Stimulated activated CD4-positive, alpha-beta T cell treated with anti-CD3 and anti-CD28 coated beads, TNF-alpha, amount 100 ng/mL, for 48 hours (primary cell): ENCODE measurements at places on chromosomes 2 and 18.
A peak's percentile ranks its signal among the peaks of the same experiment; 100 is the strongest.

- DNase-seq, result no peak
These were observed 136.8 kb downstream of the DLGAP1 start for GRCh38 chr18:4318311-4318710.

- no peak for DNase-seq
These were observed 275.5 kb downstream of the MBD2 start for GRCh38 chr18:53948991-53949390.

GRCh38 chr2:123448801-123449200 lies 576.3 kb upstream of the CNTNAP5 start:
- DNase-seq, result no peak

DNA sequence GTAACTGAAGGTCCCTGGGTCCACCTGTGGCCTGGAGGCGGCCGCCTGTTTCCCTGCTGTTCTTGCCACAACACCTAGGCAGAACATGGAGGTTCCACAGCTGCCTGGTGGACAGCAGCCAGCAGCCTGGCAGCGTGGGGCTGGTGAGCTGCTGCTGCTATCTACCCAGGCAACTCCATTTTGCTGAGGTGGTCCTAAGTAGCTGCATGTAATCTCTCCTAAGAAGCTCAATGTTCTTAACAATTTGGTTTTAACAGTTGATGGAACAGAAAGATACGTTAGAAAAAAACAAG lies 66.7 kb downstream of the NDUFA10 start:
- no peak for DNase-seq

DNA sequence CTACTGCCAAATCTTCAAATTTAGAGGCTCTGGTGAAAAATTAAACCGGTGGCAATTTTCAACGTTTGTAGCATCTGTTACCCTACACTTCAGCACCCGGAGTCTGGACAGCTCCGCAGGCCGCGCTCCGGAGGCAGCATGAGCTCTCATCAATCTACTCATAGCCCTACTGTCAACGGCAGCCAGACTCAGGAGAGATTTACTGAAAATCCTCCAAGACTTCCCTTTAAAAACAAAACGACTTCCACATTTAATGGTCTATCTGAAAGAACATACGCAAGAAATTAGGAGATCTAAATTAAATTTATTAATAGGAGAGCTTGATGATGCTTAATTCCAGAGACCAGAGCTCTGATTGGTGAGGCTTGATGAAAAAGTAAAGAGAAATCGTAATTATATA lies 970 bp upstream of the ADCYAP1 start:
- peak; percentile 40 for DNase-seq

DNA sequence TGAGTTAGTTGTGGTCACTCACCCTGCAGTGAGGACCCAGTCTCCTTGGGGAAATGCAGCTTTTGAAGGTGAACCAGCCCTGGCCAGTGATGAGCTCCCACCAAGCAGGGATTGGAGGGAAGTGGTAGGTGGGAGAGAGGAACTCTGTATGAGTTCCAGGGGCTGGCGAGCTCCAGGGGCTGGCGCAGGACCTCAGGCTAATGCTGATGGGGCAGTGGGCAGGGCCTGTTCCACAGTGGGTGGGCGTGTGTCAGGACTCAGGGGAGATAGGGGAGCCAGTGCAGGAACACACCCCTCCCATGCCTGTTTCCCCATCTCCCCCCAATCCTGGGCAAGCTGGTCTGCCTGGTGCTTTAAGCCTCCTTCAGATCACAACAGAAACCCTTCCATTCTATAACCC lies 208.4 kb downstream of the DYSF start:
- no peak for DNase-seq

DNA sequence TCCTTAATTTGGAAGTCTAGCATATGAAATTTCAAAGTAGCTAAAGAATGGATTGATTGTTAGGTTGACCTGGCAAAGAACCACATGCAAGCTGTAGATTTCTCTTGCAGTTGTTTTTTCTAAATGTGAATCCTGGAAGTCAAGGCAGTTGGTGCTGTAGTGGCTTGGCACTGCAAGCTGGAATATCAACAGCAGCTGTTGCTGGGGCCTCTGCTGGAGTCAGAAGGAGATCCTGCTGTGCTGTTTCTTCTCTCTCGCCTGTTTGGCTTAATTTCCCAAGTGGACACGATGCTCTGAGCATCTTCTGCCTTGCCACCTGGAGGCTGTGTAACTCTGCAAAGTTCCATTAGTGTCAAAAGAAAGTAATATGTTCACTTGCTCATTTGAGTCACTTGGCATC lies 12.6 kb downstream of the PIK3C3 start:
- no peak for DNase-seq

- no peak for DNase-seq
These were observed 73.7 kb downstream of the RBMS1 start for GRCh38 chr2:160419776-160420505.

DNA sequence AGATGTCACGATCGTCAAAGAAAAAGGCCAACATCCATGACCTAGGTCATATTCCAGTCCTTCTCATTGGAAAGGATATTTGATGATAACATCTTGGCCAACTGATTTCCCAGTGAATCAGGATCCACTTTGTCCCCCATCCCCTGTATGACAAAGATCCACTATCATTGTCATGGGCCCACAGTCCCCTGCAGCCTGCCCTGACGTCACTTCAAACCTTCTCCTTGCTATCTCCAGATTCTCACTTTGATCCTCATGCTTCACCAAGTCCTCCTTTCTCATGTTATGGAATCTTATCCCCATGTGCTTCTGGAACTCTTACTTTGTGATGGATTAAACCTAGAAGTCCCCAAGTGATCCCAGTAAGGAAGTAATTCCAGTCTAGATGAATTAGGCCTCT lies 25.7 kb downstream of the GALNT14 start:
- no peak for DNase-seq

DNA sequence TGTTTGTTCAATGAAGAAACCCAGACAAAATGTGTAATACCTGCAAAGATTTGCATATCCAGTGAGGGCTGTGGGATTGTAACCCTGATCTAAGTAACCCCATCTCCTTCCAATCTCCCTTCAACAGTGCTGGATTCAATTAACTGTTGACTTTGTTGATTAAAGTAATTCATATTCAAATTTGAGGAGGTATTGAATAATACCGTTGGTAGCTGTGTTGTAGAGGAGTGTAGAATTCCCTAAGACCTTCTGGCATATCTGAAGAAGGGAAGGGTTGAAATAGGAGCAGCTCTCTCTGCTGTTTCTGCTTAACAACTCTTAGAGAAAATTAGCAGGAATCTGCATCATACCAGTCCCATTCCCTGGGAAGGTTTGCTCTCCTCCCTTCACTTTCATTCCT lies 28.2 kb downstream of the MAIP1 start:
- no peak for DNase-seq

DNA sequence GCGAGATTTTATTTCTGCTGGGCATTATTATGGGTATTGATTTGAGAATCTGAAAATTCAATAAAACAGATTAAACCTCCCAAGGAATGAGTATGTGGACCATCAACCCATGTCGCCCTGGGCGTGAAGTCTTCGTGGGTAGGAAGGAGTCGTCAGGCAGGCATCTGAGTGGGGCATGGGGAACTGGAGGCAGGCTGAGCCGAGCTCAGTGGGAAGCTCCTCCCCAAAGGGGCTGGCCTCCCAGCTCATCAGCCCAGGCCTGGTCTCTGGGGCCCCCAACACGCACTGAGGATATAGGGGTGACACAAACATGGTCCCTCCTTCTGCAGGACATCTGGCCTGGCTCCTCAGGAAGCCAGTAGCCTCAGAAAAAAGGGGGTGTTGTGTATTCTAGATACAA lies 265.2 kb downstream of the TFCP2L1 start:
- no peak for DNase-seq

DNA sequence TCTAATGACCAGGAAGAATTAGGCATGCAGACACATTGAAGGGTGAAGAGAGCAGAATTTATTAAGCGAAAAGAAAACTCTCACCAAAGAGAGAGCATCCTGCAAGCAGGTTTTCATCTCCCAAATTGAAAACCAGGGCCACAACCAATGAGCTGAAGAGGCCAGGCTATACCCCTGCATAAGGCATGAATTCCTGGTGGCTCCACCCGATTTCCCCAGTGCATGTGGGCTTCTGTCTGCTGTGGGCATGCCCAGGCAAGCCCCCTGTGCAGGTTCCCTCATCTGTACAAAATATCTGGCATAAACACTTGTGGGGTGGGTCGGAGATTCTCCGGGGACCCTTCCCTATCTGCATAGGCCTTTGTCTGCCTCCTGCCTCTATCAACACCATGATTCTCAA lies 621.6 kb upstream of the LRRTM1 start:
- DNase-seq, result no peak

DNA sequence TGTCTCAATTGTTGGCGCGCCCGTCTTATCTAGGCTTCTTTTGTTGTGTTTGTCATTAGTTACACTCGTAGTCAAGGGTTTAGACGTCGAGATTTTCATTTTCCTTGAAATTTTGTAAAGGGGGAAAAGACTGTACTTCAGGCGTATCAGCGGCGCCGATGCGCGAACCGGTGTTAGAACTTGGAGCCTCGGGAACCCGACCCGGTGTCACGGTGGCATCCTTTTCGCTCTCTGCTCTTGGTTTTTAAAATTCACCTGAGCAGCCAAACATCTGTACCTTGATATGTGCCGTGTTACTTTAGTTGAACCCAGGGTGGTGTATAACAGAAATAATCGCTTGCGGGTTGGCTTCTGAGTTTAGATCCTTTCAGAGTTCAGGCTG lies 643 bp downstream of the RMC1 start:
- no peak for DNase-seq

DNA sequence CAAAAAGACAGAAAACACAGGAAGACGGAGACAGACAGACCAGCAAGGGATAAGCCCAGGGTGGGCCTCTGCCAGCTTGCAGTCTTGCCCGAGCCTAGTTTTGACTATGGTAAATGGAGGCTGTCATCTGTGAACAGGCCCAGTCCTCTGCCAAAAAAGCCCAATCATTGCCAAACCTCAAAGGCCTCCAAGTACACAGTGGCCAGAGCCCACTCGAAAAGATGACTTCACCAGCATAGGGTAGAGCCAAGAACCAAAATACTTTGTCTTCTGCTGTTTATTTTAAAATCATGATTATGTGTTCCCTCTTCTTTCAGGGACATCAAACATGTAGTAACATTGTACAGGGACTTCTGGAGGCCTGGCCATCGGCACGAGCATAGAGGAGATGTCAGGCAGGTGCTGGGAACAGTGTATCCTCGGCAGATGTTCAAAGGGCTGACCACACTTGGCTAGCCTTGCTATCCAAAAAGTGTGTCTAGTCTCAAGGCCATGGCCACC lies 66.0 kb downstream of the TTC32 start:
- DNase-seq, result no peak

GRCh38 chr2:207939342-207940108 lies 85.8 kb downstream of the PLEKHM3 start:
- DNase-seq, result no peak

DNA sequence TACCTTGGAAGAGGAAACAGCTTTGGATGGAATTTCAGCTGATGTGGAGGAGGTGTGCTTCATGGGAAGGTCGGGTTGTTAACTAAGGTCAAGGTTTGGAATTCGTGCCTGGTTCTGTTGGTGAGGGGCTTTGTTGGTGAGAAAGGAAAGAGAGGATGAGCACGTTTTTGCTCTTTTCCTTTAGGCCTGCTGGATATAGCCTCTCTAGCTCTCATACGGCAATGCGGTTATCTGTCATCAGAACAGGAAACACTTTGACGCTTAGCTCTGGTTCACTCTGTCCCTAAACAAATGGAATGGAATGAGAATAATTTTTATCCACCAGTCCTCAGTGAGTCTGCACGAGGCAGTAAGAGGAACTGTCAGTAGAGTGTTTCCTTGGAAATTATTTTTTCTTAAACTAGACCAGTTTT lies 169.7 kb upstream of the NOSTRIN start:
- no peak for DNase-seq

GRCh38 chr2:146189541-146189940 lies 1655.3 kb upstream of the ACVR2A start:
- no peak for DNase-seq

GRCh38 chr18:56884511-56884910 lies 233.4 kb downstream of the WDR7 start:
- DNase-seq, result no peak

DNA sequence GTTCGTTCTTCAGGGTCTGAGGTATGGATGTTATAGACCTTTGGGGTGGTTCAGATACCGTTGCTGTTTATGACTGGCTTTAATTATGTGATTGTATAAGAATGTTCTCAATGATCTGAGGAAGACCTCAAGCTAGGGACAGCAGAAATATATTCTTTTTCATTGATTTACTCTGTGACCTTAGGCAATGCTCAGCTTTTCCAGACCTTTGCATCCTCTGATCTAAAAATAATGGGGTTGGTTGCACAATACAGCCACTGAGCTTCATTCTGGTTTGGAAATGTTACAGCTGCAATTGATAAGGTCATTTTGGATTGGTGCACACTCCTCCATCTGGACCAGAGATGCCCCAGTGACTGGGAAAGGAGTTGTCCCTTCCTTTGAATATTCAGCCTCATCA lies 17.2 kb upstream of the CABYR start:
- no peak for DNase-seq

- no peak for DNase-seq
These were observed 74.7 kb upstream of the ODC1 start for GRCh38 chr2:10522726-10523405.

- DNase-seq, result no peak
These were observed 80.0 kb downstream of the EXOC6B start for GRCh38 chr2:72745679-72746368.

- no peak for DNase-seq
These were observed 89.2 kb downstream of the STPG4 start for GRCh38 chr2:47065771-47066380.

- DNase-seq, result no peak
These were observed 117.1 kb upstream of the TMEFF2 start for GRCh38 chr2:192311701-192312460.

GRCh38 chr2:166458674-166459073 lies 35.4 kb downstream of the SCN7A start:
- DNase-seq, result no peak

DNA sequence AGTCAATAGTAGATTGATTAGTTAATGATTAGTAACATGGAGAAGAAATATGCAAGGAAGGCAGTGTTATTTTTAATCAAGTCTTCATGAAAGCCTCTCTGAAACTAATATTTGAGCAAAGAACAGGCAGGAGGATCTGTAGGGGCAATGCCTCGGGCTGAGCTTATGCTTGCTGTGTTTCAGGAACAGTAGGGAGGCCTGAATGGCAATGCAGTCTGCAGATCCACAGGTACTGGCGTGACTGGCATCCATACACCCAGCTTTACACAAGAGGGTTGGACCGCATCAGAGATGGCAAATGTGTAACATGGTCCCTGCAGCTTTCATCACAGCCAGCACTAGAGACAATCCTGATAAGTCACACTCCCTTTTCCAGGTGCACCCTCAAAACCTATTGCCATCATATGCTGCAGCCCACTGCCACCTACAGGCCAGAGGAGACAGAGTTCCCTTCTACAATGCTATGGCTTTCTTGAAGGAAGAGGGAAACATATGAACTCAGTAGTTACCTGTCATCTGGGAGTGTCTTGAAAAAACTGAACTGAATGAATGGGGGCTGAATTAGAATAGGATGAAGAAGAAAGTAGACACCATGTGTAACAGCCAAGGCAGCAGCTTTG lies 582.4 kb upstream of the RAB6C start:
- no peak for DNase-seq

DNA sequence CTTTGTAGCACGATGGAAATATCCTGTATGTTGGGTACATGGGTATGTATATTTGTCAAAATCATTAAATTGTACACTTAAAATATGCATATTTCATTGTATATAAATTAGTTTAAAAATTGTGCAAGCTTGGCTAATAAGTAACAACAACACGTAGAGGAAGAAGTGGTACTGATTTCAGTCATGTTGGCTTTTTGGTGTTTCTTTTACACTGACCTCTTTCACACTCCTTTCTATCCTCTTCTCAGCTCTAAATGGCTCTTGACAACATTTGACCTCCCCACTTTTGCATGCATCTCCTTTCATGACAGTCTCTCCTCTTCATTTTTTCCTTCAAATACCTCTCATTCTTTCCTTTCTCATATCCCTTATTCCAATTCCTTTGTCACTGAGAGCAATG lies 801.4 kb upstream of the ZEB2 start:
- no peak for DNase-seq
